ENCODE measurements at places on chromosomes 2 and 18. TPM values are rescaled to one million over a fixed set of nuclear protein-coding genes. Genes with fewer than 3 reads are reported as not detected.

Gene FEV
- not detected for total RNA-seq

Gene GALNT14
- total RNA-seq: 62.7 TPM

Gene LIMS4
- total RNA-seq: 0.63 TPM

Gene SLC9A4
- total RNA-seq: not detected

Gene RNF181
- total RNA-seq: 302 TPM

Gene FZD7
- total RNA-seq: 5.7 TPM

Gene SPP2
- total RNA-seq: 0.23 TPM

Gene TRMT61B
- 21.3 TPM for total RNA-seq

Gene GORASP2
- total RNA-seq: 34.5 TPM

Gene PRSS56
- not detected for total RNA-seq

Gene TEKT4
- not detected for total RNA-seq

Gene ARHGAP25
- not detected for total RNA-seq
